Daoy (cell line): ENCODE measurements at places on chromosomes 1 and 21. TPM values are rescaled to one million over a fixed set of nuclear protein-coding genes. Genes with fewer than 3 reads are reported as not detected.

Gene PUSL1
- 18.8 and 39.8 TPM in 2 replicates for total RNA-seq

Gene F5
- not detected in 2 replicates for total RNA-seq

Gene CFHR5
- not detected in 2 replicates for total RNA-seq

Gene RHEX
- total RNA-seq = not detected in 2 replicates

Gene PADI2
- 0.34 and 0.89 TPM in 2 replicates for total RNA-seq

Gene CHODL
- total RNA-seq = 0.29 TPM in 1 of 2 replicates, not detected in the other

Gene TP73
- total RNA-seq = 0.89 and 2.5 TPM in 2 replicates

Gene APOBEC4
- not detected in 2 replicates for total RNA-seq

Gene S100A11
- total RNA-seq = 289 and 308 TPM in 2 replicates

Gene MORN1
- 15.1 and 30.5 TPM in 2 replicates for total RNA-seq

Gene PRAMEF10
- total RNA-seq = not detected in 2 replicates

Gene TMEM269
- 0.03 TPM in 1 of 2 replicates, not detected in the other for total RNA-seq

Gene ADGRL4
- 0.11 and 0.33 TPM in 2 replicates for total RNA-seq

Gene PGLYRP3
- not detected in 2 replicates for total RNA-seq

Gene NUAK2
- total RNA-seq = 11.1 and 12.4 TPM in 2 replicates

Gene CYP4Z1
- not detected in 2 replicates for total RNA-seq

Gene PTPN7
- total RNA-seq = 1.3 and 1.5 TPM in 2 replicates

Gene FAM151A
- total RNA-seq = not detected in 2 replicates

Gene TRAF3IP3
- not detected in 2 replicates for total RNA-seq

Gene IBA57
- total RNA-seq = 3.5 and 5.1 TPM in 2 replicates

Gene TTC24
- not detected in 2 replicates for total RNA-seq

Gene C4BPA
- not detected in 2 replicates for total RNA-seq

Gene VHLL
- not detected in 2 replicates for total RNA-seq

Gene FBXO2
- 1.4 TPM in 1 of 2 replicates, not detected in the other for total RNA-seq

Gene TMEM200B
- total RNA-seq = 2.1 and 5.5 TPM in 2 replicates

Gene TTF2
- total RNA-seq = 58.7 and 75.6 TPM in 2 replicates

Gene LGR6
- total RNA-seq = 0.23 and 1.2 TPM in 2 replicates

Gene DNAH14
- total RNA-seq = 32.5 and 56.2 TPM in 2 replicates
